ENCODE measurements at places on chromosomes 16 and 17.
A peak's percentile ranks its signal among the peaks of the same experiment; 100 is the strongest.

DNA sequence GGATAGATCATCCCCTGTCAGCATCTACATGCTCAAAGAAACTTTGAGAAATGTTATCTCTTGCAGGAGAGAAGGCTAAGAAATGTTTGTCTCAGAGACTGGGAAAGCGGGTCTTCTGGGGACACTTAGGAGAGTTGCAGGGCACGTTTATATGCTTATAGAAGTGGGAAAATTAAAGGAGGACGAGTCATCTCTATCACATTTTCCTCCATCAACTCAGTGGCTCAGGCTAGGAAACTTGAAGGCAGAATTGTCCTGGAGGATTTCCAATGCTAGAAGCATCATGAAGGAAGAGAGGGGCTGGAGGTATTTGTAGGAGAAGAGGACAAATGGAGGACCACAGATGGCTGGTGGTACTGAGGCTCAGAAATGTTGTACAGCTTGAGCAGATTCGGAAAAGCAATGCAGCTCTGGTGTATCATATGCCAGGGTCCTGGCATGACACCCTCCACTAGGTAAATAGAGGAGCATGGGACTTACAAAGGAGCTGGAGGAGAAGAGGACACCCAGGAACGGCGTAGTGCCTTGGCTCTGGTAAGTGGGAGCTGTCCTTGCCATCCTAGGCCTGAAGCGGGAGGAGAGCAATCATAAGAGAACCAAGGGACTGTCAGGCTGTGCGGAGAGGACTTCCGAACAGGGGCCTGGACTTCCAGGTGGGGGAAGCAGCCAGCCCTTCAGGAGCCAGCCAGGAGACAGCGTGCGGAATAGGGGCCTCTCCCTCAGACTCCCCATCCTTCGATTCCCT is 4.5 kb upstream of the HS3ST3B1 start:
- DNase-seq: no peak

GRCh38 chr17:19975601-19976000 is 2.0 kb downstream of the AKAP10 start:
- DNase-seq: no peak

GRCh38 chr17:76983075-76983775 is 115.0 kb downstream of the MGAT5B start:
- DNase-seq: no peak

DNA sequence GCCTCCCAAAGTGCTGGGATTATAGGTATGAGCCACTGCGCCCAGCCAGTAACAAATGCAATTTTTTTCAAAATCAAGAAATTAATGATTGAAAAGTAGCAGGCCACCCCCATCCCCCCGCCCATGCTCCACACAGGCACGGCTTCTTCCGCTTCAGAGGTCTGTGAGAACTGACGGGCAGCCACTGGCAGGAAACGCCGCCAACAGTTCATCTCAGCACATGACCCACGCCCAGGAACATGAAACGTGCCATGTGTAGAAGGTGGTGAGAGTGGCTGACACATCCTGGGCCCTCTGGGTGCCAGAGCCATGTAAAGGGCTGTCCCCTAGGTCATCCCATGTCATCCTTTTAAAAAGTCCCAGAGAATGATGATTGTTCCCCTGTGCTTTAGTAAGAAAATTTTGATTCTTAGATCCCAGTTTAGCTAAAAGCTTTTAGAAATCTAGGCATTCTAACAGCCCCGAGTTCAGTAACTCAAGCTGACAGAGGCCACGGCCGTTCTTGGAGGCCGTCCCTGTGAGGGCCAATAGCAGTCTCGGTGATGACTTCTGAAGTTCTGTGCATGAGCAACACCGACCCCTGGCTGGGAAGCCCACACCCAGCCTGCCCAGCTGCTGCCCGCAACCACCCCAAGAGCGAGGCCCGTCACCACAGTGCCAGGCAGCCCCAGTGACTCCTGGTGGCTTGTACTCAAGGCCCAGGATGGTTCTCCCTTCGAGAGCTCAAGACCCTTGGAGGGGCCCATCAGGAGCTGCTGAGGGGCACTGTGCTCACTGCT is 52.1 kb downstream of the KLHDC4 start:
- peak; percentile 34 for DNase-seq

- DNase-seq: no peak
These were observed 122.2 kb downstream of the SLC39A11 start for GRCh38 chr17:72970246-72970645.

DNA sequence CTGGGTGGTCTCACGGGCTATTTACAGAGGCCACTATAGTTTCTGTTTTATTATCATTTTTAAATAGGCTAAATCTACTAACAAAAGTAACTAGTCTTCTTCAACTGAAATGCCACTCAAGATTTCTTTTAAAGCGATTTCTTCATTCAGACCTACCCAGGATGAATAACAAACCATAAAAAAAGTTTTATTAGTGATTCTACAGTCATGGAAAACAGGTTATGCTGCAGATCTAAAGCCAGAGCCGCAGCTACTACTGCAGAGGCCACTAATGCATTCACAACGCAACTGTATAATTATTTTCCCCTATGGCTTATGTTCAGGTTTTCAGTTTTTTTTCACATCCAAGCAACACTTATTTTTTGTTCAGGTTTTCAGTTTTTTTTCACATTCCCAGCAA is 136.2 kb upstream of the AXIN2 start:
- DNase-seq: no peak

- no peak for DNase-seq
These were observed 224.3 kb upstream of the EEF2KMT start for GRCh38 chr16:5321930-5322329.

DNA sequence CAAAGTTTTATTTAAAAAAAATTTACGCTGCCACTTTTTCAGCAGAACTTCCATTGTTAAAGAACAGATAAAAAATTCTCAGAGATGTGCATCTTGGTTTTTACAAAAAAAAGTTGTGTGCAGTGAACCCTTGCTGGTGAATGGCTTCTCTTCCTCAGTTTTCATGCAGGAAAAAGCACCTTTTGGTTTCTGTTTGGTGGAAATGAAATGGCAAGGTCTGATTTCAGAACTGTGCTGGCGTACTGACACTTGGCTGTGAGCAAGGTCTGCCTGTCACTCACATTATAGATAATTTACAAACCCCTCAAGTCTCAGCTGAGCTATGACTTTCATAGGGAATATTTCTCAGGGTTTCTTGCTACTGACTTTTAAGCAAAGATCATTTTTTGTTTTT is 5.7 kb upstream of the SALL1 start:
- DNase-seq: no peak

- no peak for DNase-seq
These were observed 12.7 kb downstream of the GP2 start for GRCh38 chr16:20314575-20314974.

GRCh38 chr17:8225813-8226535 is 15.6 kb upstream of the AURKB start:
- peak; percentile 67 for DNase-seq

GRCh38 chr17:45051060-45051719 is at the start of gene DCAKD:
Gene DCAKD (minus strand): TSS chr17:45051632. CDS start chr17:45034885, 16,747 bp downstream.
- DNase-seq: peak; percentile 84

DNA sequence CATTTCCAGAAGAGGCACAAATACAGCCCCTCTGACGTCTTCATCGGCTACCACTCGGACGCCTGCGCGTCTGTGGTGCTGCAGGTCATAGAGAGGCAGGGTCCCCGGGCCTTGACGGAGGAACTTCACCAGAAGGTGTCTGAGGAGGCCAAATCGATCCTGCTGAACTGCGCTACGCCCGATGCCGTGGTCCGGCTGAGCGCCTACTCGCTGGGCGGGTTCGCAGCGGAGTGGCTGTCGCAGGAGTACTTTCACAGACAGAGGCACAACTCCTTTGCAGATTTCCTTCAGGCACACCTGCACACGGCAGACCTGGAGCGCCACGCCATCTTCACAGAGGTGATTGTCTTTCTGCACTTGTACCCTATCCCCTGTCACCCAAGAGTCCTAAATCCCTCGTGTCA is 67.0 kb upstream of the ENDOV start:
- DNase-seq: no peak

GRCh38 chr17:45121055-45121454 is 11.3 kb downstream of the PLCD3 start:
- no peak for DNase-seq

- DNase-seq: no peak
These were observed 14.4 kb downstream of the NTAN1 start for GRCh38 chr16:15041271-15042004.

GRCh38 chr16:87487361-87487924 is 5.4 kb downstream of the ZCCHC14 start:
- DNase-seq: peak; percentile 14

DNA sequence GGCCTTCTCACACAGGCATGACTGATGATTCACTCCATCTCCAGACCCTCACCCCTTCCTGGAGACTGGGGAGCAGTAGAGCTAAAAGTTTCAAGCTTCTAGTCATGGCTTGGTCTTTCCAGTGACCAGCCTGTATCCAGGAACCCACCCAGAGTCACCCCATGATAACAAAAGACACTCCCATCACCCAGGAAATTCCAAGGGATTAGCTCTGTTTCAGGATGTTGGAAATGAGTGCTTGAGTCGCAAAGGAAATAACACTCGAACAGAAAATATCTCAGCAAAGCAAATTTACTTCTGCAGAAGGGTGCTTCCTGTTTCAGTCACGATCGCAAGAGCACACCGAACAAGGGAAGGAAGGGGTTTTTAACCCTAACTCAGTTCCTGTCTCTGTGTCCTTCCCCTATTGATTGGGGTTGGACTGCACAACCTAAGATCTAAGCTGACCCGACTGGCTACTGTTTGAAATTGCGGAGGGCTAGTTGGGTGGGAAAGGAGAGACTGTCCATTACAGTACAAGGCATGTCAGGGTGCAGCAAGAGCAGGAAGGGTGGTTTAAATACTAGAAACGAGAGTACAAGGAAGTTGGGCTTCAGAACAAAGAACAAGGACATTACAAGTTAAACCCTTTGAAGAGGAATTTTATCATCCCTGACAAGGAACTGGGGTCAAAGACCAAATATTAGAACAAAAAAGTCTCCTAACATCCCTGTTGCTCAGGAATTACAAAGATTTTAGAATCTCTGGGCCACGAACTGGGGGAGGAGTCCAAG is 224.4 kb upstream of the CACNG5 start:
- no peak for DNase-seq

GRCh38 chr16:30715750-30716445 is 16.9 kb downstream of the SRCAP start:
- peak; percentile 46 for DNase-seq

- no peak for DNase-seq
These were observed 10.8 kb downstream of the CPNE2 start for GRCh38 chr16:57102888-57103851.

DNA sequence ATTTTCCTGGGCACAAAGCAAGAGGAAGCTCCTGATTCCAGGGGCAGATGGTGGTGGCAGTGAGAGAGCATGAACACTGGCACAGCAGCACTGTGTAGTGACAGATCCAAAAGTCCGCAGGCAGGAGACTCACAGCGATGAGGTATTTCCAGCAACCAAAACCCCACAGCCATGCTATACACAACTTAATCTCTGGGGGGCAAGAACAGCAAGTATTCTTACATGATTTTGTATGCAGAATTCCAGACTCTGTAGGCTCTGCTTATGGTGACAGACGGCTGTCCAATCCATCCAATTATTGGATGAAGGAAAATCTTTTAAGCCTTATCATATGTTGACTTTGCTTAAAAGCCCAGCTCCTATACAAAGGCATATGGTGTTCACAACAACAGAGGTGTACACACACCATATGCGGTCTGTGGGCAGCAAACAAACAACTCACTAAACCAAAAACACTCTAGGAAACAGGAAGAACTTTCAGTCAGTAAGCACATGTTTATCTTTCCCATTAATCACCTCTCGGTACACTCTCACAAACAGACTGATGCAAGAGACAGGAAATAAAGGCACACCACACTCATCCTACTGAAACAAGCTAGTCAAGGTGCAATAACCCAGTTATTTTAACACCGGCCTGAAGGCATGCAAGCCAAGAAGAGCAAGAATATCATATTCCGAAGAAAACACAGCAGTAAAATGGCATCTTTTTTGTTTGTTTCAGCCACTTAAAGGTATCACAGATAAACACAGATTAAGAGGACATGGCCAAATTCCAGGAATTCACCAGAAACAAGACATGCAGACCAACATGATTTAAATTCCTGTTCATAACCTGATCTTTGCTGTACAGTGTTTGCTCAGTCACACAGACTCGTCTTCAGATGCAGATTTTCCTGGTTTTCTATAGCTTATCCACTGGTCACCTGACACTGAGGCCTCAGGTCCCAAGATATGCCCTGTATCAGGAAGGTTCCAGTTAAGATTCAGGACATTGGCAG is 47.8 kb downstream of the ERN1 start:
- DNase-seq: peak; percentile 12

GRCh38 chr17:71118039-71118438 is 948.7 kb downstream of the KCNJ2 start:
- no peak for DNase-seq

- DNase-seq: no peak
These were observed 9.9 kb downstream of the SLC5A11 start for GRCh38 chr16:24855678-24856077.

DNA sequence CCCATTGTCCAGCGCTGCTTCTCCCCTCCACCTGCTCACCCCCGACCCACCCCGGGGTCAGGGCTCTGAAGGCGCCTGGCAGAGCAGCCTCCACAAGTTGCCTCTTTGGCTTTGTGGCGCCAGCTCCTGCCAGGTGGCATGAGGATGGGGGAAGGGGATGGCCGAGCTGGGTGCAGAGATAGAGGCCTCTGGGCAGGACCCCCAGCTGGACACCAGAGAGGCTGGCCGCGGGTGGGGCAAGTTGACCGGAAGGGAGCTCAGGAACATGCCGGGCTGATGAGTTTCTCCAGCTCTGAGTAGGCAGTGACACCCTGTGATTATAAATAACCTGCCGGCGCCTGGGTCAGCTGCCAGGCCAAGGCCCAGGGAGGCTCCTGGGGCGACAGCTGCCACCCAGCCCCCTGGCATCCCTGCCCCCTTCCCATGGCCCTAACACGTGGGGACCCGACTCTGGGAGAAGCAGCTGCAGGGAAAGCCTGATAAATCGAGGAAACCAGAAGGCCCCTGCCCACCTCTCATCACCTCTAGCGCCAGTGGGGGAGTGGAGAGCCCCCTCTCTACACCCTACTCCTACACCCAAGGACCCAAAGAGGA is 729 bp downstream of the P2RX5 start:
- no peak for DNase-seq

DNA sequence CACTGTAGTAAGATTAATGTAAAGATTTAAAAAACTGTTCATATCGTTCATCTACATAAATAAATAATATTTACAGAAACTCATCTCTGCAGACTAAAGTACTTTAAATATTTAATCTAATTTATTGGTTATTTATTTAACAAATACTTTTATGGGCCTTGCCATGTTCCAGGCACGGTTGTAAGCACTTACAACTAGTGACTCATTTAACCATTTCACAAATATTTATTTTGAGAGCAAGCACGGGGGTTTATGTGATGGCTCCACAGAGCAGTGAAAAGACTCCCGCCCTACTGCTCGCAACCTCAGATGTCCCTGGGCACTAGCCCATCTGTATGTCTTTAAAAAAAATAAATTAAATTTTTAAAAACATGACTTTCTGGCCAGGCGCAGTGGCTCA is 575.9 kb downstream of the WWOX start:
- no peak for DNase-seq

Measured in stimulated activated CD4-positive, alpha-beta T cell treated with anti-CD3 and anti-CD28 coated beads, Interleukin-4, amount 100 ng/mL, for 4 hours (primary cell).